Hippocampal formation (tissue), 2 donors: ENCODE measurements at places on chromosomes 7 and 10.

DNA sequence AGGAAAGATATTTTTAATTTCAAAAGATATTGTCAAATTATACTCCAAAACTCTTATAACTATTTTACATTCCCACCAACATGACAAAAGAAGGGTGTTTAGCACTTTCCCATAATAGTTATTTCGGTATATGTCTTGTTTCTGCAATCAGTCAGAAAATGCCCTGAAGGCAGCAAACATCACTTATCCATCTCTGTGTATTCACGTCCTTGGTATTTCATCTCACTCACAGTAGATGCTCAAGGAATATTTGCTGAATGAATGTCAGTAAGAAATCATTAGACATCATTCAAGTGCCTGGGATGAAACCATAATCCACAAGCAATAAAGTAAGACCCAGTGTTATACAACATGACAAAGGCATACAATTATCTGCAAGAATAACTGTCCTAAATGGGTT, 112.7 kb downstream of the GFRA1 start:
- no peak for DNase-seq

DNA sequence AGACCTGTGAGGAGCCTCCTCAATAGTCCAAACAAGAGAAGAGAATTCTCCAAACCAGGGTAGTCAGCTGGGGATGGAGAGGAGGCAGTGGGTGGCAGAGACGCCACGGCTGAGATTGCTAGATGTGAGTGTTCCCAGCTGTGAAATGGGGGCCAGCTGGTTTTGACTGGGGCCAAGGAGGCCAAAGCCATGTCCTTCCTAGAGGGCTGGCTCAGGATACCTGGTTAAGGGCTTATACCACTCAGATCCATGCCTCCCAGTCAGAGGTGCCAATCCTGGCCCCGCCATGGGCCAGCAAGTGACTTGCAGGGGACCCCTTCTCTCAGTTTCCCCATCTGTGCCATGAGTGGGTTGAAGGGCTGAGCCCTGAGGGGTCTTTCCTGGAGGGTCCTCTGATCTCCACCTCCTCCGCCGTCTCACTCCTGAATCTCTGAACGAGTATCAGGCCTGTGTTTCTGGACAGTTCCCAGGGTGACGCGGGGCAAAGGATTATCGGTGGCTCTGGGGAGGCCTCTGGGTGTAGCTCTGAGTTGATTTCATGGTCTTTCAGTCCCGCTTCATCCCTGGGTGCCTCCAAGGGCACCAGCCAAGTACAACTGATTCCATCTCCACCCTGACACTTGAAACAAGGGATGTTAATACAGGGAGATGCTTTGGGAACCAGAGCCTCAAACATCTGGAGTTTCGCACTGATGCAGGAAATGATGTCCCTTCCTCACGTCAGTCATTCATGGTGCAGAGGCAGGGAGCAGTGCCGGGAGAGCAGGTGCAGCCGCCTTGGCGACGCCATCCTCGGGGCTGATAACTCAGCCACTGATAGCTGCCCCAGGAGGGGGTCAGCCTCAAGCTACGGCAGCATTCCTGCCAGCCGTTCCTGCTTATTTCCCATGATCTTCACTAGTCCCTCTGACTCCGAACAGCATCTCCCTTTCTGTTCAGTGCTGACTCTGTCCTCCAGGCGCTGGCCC, 126.7 kb downstream of the RGS10 start:
- no peak for DNase-seq

- DNase-seq = no peak
Observed at GRCh38 chr7:49166441-49166840, 242.1 kb downstream of the CDC14C start.

DNA sequence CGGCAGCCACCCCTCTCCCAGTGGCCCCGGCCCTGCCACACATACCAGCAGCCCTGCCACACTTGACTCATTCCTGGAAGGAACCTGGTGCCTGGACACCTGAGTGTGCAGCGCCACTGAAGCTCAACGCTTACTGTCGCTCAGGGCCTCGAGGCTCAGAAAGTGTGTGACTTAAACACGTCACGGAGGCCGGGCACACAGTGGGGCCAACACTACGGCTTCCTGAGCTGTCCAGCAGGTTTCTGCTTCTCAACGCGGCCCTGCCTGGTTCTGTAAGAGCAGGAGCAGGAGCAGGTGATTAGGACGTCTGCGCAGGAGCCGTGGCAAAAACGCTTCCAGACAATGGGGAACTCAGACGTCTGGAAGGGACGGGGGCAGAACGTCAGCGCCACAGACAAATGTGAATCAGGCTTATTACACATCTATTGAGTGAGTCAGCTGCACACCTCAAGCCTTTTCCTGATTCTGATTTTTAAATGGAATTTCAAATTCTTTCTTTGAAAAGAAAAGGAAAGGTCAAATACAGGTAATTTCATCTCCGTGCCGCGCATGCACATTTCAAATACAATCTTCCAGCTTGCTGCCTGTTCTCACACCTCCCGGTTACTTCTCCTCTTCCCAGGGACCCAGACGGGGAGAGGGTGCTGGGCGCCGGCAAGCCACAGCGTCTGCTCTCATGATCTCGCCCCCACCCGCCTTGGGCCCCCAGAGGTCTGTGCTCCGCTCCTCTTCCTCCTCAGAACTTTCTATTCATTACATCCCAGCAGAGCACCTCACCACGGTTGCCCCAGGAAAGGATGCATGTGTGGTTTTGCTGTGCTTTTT, 66.6 kb downstream of the ADARB2 start:
- DNase-seq = no peak

- DNase-seq = no peak
Observed at GRCh38 chr7:117493460-117493859, 13.6 kb downstream of the CFTR start.

DNA sequence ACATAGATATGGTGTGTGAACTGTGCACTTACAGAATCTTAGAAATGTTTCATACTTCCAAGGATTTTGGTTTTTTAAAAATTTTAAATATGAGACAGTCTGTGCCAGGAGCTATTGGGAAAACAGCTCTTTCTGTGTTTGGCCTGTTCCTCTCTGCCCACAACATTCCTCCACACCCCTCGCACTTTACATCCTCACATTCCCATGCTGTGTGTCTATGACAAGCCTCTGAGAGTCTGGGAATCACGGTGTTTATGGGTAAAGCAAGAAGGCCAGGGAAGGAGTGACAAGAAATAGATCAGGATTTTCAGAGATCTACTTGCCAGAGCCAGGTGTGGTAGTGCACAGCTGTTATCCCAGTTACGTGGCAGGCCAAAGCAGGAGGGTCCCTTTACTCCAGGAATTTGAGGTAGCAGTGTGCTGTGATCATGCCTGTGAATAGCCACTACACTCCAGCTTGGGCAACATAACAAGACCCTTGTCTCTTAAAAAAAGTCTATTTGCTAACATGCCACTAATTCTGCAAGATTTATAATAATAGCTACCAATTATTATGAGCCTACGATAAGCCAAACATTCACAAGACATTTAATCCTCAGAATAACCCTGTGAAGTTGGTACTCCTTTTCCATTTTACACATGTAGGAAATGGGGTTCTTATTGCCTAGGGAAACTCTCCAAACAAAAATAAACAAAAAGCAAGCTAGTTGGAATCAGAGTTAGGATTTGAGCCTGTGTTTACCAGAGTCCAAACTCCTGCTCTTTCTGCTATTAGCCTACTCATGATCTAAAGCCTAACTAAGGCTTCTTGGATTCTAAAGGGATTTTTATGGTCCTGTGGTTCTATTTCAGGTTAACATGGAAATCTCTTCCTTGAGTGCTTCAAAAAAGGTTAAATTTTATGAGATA, 168.3 kb upstream of the SP8 start:
- no peak for DNase-seq

DNA sequence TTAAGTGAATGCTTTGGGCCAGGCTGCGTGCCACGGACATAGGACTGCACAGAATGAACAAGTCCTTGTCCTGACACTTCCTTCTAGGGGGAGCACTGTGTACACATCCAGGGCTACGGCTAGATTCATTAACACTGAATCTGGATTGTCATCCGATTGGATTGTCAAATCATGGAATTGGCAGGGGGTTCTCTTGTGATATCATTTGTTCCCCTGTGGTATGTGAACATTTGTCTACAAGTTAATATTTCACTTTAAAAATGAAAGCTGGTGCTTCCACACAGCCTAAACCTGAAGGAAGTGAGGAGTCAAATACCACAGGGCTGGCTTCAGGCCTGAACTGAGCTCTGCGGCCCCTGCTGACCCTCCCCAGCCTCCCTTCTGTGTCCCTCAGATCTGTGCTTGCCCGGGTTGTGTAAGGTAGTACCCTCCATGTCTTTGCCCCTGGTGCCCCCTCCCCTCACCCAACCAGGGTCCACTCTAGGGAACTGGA, 75.6 kb downstream of the SNX10 start:
- DNase-seq = no peak

GRCh38 chr7:40356871-40357709, 222.3 kb downstream of the SUGCT start:
- no peak for DNase-seq

DNA sequence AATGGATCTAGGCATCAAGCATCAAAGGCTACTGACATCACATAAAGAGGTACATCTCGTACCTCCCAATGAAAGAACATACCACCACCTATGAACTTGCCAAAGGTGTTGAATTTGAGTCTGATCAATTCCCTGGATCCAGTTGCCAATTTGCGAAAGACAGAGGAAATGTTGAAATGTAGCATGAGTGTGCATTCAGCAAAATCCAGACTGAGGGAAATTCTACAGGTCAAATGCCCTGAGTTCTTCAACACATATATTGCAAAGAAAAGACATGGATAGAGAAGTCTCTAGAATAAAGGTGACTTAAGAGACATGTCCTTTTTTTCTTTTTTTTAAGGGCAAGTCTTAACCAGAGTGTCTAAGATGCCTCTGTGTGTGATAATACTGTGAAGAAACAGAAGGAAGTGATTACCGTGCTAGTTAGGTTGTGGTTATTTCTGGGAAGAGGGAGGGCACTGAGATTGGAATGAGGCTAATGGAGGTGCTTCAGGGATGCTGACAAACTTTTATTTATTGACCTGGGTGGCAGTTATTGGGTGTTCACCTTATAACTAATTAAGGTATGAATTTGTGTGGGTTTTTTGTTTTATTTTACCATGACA, 128.7 kb downstream of the SAMD9 start:
- DNase-seq = no peak

DNA sequence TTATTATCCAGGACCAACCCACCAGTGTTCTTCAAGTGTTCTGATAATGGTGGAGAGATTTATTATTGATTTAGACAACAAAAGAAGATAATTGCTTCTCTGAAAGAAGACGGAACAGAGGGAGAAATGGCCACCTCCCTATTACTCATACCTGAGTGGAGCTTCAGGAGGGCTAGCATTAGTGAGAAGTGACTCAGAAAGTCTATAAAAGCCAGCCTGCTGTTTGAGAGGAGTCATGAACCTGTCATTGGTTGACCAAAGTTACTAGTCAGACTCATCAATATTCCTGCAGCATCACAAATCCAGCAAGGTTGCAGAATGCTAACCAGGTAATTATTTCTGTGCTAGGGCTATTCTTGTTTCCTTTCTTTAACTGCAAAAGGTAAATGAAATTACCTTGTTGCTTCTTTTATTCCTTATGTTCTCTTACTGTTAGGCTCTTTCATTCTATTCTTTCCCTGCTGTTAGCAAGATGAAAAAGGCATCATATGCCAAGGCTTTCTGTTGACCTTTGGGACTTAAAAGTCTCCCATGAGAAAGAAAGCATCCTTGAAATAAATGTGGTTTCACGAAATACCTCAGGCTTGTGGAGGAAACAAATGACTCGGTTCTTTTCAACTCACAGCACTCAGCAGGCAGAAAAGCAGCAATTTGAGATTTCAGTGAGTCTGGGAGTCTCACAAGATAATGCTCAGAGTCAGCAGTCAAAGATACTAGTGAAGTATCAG, 256.4 kb upstream of the PHYHIPL start:
- DNase-seq = no peak

DNA sequence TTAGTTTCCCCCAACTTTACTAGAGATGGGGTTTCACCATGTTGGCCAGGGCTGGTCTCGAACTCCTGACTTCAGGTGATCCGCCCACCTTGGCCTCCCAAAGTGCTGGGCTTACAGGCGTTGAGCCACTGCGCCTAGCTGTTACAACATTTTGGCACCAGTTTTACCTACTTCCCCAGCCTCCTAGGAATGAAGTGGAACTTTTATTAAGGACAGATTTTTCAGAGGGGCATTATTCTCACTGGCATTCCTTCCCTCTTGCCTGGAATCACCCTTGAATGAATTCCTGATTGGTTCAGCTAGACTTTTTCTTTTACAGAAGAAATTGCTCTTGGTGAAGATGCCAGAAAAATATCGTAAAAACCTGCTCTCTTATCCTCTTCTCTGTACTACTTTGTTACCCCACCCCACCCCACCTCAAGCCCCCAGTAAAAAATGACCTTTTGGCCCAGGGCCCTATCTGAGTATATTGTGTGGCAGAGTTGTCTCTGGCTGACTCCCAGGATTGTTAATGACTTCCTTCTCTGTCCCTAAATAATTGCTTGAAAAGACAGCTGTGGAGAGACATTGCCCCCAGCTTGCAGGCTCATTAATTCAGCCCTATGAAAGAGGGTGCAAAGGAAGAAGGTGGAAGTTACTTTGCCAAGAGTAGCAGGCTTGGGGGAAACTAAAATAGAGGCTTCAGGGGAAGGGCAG, 189.6 kb downstream of the AUTS2 start:
- no peak for DNase-seq

- no peak for DNase-seq
Observed at GRCh38 chr7:80921130-80921529, 2.3 kb upstream of the SEMA3C start.
